ENCODE measurements at places on chromosomes 13 and 19.

- no peak for DNase-seq
These were observed 400.5 kb upstream of the GPC6 start for GRCh38 chr13:92825938-92826596.

DNA sequence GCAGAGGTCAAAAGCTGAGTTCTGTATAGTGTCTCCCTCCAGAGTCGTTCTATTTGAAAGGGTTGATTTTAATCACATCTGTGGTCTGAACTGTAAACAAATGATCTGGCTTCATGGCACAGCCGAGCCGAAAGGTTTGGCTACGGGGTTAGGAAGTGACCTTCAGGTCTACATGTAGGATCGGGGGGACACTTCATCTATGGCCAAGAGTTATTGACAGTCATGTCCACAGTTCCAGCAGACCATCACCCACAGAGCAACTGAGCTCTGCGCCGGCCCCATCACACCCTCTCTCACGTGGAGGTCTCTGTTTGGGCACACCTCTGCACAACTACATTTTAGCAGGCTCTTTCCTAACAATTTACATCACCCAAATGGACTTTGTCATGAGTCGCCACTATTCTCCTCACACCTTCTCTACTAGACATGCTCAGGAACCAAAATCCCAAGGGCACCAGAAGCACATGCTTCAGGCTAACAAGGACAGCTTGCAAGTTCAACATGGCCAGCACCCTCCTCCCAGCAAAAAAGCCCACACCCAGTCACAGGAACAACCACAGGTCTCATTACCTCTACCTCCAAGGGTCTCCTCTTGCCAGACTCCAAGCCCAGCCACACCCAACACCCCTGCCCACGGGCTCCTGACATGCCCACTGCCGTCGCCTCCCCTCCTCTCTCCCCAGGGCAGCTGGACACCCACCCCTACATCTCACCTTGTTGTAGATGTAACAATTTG is 36.1 kb upstream of the EPHX3 start:
- DNase-seq = no peak

GRCh38 chr13:41370736-41371135 is 59.7 kb downstream of the NAA16 start:
- no peak for DNase-seq

- DNase-seq = peak; percentile 67
These were observed at the start of gene ZNF580 for GRCh38 chr19:55640577-55641425. ZNF580 (plus strand) TSS chr19:55641002; CDS start chr19:55642509, 1,507 bp downstream.

DNA sequence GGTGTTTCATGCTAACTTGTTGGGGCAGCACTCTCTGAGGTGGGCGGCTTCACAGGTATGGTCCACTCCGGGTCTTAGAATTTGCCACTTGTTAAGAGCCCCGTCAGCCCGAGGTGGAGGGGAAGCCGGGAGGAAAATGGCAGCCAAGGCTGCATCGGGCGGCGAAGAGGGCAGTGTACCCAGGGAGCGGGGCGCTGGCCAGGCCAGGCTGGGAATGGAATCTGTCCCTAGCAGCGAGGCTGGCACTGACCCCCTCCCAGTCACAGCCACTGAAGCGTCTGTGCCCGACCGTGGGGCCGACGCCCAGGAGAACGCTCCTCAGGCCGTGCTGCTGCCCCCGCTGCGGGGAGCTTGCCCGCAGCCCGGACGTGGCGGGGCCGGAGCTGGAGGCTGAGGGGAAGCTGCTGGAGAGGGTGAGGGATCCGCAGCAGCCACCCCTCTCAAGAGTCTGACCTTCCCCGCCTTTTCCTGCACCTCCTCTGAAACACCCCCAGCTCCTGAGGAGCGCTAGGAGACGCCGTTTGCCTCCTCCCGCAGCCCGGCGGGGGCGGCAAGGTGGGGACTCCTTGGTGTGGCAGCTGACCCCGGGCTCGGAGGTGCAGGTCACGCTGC is 313.8 kb upstream of the SPRY2 start:
- DNase-seq = no peak

GRCh38 chr19:52941941-52942385 is 18.7 kb upstream of the ZNF888 start:
- DNase-seq = peak; percentile 12

DNA sequence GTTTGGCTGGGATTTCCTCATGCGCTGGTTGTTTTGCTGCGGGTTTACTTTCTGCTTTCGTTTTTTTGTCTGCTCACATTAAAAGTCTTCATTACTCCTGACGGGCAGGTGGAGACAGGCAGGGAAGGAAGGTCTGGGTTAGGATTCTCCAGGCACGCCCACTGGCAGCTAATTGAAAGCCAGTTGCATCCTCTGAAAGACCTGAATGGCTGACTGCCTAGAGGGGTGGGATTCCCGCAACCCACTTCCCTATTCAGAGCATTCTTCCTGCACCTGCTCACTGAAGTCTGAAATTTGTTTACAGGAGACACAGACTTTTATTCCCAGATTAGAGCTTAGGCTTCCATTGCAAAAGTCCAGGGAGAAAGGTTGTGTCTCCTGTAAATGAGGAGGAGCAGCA is 172.0 kb downstream of the UQCRFS1 start:
- no peak for DNase-seq

DNA sequence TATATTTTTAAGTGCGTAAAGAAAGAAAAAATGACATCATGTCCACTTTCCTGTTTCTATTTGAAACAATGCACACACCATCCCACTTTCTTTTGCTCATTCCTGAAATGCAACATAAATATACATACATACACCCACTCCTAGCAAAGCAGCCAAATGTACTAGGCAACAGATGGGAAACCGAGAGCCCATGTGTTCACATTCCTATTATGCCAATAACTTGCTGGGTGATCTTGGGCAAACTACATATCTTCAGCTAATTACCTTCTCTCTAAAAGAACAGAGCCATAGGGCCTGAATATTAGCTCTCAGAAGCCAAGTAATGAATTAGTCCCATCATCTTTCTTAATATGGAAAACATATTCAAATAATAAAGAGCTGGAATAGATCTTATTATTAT is 610.6 kb upstream of the ATXN8OS start:
- DNase-seq = no peak

- peak; percentile 74 for DNase-seq
These were observed 40.5 kb downstream of the MAU2 start for GRCh38 chr19:19361075-19361594.

- no peak for DNase-seq
These were observed 10.3 kb downstream of the COG6 start for GRCh38 chr13:39665763-39666162.

- DNase-seq = peak; percentile 84
These were observed 4.8 kb downstream of the IER2 start for GRCh38 chr19:13154911-13155471.

DNA sequence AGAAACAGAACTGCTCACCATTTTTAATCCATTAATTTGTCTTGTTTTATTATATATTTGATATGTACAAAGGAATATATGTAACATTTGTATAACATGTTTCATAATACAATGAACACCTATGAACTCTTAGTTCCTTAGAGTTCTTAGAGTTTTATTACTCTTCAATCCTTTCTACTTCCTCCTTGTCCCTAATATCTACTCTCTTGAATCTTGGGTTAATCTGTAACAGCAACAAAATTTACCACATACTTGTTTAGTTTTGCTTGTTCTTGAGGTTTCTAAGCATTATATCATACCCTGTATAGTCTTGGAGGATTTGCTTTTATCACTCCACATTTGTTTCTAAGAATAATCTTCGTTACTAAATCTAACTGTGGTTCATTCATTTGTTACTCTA is 151.4 kb downstream of the PDS5B start:
- no peak for DNase-seq

DNA sequence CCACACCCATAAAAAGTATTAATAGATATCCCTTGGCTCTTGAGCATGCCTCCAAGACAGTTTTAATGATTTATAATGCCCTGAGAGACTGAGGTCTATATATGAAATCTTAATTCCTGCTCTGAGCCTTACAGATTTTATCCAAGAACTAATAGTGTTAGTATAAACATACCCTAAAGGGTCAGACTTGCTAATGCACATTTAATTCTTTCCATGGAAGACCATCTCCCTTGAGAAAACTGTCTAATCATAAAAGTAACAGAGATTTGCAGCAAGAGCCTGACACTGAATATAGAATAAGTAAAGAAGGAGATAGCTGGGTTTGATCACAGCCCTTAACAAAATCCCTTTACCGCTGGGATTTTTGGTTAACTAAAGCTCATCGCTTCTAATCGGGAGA is 650.8 kb upstream of the KLF12 start:
- no peak for DNase-seq

DNA sequence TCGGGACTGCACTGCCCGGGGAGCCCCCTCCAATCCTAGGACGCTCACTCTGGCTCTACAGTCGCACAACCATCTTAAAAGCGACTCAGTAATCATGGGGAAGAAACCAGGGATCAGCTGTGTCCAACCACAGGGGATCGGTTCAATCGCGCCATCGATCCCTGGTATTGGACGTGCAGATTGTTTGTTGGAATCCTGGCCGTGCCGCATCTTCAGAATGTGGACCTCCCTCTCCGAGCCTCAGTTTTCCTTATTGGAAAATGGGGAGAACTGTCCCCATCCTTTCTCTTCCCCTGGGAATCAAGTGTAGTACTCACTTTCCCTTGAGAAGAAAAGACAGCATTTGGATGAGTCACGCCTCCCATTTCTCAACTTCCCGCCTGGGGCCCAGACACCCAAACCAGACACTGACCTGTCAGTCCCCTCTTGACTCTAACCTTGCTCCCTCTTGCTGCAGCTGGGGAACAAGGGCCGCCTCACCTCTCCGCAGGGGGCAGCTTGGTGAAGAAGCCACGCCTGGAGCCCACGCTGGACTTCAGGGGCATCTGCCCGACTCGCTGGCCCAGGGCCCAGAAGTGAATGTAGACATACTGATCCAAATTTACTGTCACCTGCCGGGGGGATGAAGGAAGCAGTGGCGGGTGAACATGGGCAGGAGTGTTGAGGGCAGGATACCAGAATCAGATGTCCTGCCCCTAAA is 17.6 kb downstream of the EMP3 start:
- no peak for DNase-seq

GRCh38 chr13:97658556-97658955 is 224.6 kb downstream of the RAP2A start:
- no peak for DNase-seq

Data from activated naive CD4-positive, alpha-beta T cell treated with Interleukin-2 at 50 U/mL for 16 hours (primary cell).